ENCODE measurements at places on chromosomes 3 and 15. TPM values are rescaled to one million over a fixed set of nuclear protein-coding genes. Genes with fewer than 3 reads are reported as not detected.
A peak's percentile ranks its signal among the peaks of the same experiment; 100 is the strongest.

- DNase-seq = no peak
These were observed 64.7 kb downstream of the EOMES start for GRCh38 chr3:27657404-27657803.

DNA sequence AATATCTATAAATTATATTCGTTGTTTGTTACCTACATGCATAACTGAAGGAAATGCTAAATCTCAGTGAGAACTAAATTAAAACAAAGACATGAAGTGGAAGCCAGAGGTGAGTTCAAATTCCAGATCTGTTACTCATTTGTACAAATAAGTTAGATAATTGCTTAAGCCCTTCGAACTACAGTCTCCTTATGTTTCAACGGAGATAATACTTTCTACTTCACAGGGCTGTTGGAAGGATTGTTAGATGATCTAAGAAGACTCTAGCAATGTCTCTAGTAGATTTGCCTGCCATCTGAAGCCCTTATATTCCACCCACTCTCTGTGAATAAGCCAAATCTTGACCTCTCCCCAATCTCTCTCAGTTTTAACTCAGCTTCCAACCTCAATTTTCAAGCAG lies 125.8 kb downstream of the P2RY1 start:
- DNase-seq = no peak

- peak; percentile 50 for DNase-seq
These were observed 572.6 kb downstream of the FOXP1 start for GRCh38 chr3:71010726-71011455.

DNA sequence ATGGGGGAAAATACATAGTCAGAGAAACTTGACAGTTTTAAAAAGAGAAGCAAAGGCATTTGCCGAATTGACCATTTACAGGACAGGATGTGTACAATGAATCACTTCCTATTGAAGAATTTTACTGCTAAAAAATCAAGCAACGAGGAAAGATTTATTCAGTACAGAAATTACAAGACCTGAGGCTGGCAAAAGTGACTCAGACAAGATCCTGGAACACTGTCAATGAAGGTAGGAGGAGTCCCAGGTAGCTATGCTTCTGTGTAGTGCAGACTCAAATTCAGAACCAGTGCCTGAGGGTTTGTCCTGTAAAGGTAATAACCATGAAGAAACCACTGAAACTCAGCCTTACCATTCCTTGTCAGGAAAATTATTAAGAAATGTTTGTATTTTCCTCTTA lies 120.9 kb downstream of the ZMAT3 start:
- no peak for DNase-seq

GRCh38 chr15:90840954-90841353 lies 27.4 kb upstream of the FURIN start:
- DNase-seq = no peak

- DNase-seq = no peak
These were observed 335.7 kb upstream of the PPP2R3A start for GRCh38 chr3:135629701-135630408.

DNA sequence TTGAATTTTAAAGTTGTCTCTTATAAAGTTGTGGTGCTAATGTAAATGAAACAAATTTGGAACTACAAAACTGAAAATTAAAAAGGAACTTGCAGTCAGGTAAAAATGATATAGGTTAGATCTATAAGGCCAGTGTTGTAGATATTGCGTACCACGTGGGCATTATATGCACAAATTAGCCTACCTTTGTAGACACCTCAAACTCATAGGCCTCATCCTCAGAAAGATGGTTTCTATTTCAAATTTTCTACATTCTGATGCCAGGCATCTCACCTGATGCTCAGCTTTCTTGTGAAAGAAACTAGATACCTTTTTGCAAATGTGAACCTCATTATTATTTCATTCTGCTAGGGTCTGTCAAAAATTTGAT lies 25.6 kb downstream of the TMEM207 start:
- DNase-seq = no peak

DNA sequence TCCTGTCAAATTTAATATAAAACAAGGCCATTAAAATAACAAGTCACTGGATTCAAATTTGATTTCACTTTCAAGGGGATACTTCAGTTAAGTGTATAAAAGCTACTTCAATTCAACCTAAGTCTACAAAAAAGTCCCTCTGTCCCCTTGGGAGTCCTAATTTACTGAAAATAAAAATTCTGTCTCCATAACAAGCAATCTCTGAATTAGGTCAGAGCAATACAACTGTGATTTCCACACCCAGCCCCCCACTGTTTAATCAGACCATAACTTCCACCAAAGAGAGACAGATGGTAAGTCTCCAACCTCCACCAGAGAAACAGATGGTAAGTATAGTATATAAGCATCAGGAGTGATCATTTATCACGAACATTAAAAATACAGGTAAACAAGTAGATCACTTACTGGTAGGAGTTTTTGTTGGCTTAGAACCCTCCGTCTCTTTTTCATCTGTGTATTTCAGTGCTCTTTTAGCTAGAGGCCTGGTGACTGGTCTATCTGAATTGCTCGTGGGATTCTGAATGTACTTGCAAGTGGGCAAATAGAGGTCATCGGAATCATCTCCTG lies 12.1 kb downstream of the SGO1 start:
- DNase-seq = no peak

- no peak for DNase-seq
These were observed 488.3 kb upstream of the GOLIM4 start for GRCh38 chr3:168583977-168584376.

GRCh38 chr15:60417112-60417511 lies 19.3 kb upstream of the ANXA2 start:
- no peak for DNase-seq

- DNase-seq = no peak
These were observed 4.8 kb upstream of the ACAD9 start for GRCh38 chr3:128874481-128875180.

DNA sequence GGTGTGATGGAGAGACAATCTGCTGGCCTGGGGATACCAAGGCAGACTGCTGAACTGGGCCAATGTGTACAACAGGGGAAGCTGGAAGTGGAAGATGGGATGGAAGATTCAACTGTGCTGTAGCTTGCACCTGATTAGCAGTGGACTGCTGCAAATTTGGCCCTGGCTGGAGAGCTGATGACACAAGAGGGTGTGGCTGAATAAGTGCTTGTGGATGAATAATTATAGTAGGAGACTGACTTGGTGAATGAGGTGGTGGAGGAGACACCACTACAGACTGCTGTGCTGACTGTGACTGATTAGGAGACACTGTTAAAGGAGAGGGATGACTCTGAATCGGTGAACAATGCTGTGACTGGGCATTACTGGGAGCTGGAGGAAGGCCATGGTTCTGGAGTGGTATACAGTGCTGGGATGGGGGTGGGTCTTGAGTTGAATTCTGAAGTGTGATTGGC lies 52.5 kb downstream of the PHC3 start:
- no peak for DNase-seq

DNA sequence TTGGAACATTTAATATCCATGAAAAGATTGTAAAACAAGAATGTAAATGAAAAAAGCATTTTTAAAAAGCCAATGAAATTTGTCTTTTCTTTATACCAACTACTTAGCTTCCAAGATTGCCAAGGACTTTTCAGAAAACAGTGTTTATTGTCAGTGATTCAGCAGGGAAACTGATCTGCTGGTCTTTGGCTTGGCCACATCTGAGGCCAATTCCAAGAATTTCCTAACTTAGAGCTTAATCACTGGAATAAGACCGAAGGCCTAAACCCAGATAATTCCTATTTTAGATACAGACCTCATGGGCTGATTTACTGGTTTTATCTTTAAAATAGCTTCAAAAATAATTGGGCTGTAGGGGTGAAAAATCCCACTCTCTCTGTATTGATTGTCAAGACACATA lies 260.5 kb upstream of the RORA start:
- no peak for DNase-seq

- DNase-seq = no peak
These were observed 146.9 kb downstream of the CLSTN2 start for GRCh38 chr3:140081887-140082286.

DNA sequence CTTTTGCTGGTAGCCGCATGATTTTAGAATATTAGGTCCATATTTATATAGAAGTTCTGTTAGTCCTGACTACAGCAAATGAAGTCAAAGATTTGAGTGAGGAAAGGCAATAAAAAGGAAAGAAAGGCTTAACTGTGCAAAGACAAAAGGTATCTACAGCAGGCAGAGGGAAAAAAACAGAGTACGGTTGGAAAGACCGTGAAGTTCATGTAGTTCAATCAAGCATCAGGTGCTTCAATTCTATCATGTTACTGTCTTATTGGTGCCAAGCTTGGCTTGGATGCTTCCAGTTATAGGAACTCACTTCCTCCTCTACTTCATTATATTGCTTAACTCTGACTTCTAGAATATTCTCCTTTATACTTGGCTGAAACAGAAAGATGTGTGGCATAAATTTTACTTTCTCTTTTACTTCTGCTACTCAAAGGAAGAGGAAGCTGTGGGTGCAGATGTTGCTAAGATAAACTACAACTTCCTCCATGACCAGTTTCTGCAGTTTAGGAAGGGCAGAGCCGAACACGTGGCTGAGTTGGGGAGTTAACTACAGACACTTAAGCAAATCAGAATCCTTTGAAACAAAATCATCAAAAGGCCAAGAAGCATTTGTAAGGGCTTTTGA lies 72.6 kb upstream of the ZBED2 start:
- DNase-seq = peak; percentile 47

DNA sequence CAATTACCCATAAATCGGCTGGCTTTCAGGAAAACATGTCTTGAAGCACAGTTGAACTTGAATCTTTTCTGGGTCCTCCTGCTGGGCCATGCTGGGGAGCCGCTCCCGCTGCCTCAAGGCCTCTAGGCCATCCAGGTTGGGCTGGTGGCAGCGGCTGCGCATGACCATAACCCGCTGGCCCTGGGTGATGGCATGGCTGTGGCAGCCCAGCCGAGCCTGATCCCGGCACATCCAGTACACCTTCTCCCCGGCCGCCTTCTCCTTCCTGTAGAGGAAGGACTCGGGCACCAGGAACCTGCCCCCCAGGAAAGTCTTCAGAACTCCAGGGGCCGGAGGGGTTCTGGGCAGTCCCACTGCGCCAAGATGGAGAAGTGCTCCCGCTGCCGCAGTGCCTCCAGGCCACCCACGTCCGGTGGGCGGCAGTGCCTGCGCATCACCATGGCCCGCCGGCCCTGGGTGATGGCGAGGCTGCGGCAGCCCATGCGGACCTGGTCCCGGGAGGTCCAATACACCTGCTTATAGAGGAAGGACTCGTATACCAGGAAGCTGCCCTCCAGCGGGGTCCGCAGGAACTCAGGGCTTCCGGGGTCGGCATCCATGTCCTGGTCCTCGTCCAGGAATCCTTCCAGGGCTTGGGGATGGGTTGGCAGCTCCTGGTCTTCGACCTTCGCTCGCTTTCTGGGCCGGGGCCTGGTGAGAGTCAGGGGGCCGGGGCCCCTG lies 84.3 kb upstream of the FXR1 start:
- no peak for DNase-seq

DNA sequence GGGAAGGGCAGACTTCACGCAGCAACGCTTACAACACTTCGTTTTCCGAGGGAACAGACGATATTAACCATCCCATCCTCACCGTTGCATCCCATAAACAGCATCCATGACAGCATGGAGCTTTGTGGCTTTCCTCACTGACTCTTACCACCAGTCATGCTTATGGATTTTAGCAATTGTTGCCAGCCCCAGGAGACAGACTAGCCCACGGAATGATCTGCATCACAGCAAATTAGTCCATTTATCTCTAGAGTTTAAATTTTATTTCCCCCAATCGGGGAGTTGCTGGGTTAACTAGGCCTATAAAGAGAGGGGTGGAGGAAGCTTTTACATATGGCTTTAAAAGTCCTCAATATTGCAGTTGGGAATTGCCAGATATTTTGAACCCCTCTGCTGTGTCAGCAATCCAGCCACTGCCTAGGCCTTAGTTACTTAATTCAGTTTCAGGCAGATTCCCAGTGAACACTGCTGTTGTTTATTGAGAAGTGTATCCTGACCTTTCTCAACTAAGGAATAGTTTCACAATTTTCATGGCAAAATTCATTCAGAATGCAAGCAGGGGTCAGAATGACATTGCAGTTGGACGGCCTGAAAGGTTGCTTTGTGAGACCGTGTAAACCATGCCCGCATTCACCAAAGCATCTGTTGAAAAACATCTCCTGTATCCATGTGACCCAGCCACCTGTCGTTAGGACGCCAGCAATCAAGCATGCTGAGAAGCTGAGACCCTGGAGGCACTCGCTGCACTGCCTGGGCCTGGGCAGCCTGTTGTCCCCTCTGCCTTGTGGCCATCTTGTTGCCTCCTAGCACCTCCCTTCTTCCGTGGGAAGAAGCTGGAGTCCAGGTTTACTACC lies 397.4 kb upstream of the TPM1 start:
- DNase-seq = no peak

- DNase-seq = peak; percentile 13
These were observed 97.2 kb downstream of the TBC1D5 start for GRCh38 chr3:17645074-17645698.

- peak; percentile 37 for DNase-seq
These were observed 43.1 kb upstream of the TOPAZ1 start for GRCh38 chr3:44198284-44199269.

DNA sequence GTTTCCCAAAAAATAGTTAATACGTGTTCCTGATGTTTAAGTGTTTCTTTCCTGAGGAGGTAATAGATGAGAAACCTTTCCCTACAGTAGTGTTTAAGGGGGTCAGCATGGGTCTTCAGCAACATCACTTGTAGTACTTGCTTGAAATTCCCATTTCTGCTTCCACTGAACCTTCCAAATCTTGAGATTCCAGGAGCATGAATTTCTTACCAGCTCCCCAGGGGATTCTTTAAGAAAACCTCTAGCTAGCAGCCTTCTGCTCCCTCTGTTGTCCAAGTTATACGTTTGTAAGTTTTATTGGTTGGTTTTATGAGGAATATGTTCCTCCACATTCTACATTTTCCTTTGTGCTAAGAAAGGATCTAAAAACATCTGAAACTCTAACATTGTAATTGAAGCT lies 38.2 kb upstream of the ACP3 start:
- no peak for DNase-seq

- DNase-seq = no peak
These were observed 33.7 kb downstream of the BNC1 start for GRCh38 chr15:83250781-83251180.

- no peak for DNase-seq
These were observed 526 bp downstream of the RMDN3 start for GRCh38 chr15:40754574-40754882.

- no peak for DNase-seq
These were observed 70.2 kb downstream of the PEAK1 start for GRCh38 chr15:77349666-77350065.

Gene DUSP7
- total RNA-seq = 26.3 TPM

Gene SPPL2A
- 105 TPM for total RNA-seq

Gene CPNE4
- total RNA-seq = not detected

Gene C3orf85
- not detected for total RNA-seq

Gene GXYLT2
- not detected for total RNA-seq

Gene CX3CR1
- total RNA-seq = 1.1 TPM

Gene GRAMD1C
- total RNA-seq = 0.47 TPM

Gene C2CD4B
- not detected for total RNA-seq

Gene NUP210
- total RNA-seq = 146 TPM

Gene MED12L
- total RNA-seq = 1.8 TPM

Gene NIPA2
- 102 TPM for total RNA-seq

Gene ARNT2
- total RNA-seq = 0.11 TPM

Gene SLC22A13
- 0.44 TPM for total RNA-seq
